ENCODE measurements at places on chromosomes 2 and 18.

- DNase-seq = no peak
Measured at GRCh38 chr2:88342749-88343148, 109.7 kb downstream of the FOXI3 start.

- DNase-seq = no peak
Measured at GRCh38 chr2:66001538-66001937, 433.4 kb upstream of the MEIS1 start.

GRCh38 chr2:196535742-196536141 lies 103.8 kb upstream of the CCDC150 start:
- no peak for DNase-seq

DNA sequence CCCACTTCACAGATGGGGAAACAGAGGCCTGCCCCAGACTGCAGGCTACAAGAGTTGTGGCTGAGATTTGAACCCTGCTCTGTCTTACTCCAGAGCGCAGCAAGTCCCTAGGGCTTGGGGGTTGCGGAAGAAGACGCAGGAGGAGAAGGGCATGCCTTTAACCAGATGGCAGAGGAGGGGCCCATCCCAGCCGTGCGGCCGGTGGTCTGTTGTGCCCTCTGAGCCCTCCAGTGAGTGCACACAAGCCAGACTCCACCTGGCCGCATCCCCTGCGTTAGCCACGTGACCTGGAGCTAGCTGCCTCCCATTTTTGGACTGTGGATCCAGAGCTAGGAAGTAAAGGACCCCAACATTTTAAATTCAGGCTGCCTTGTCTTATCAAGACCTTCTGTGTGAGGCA lies 2.8 kb downstream of the KCNIP3 start:
- DNase-seq = no peak

GRCh38 chr2:25854613-25855012 lies 23.7 kb downstream of the ASXL2 start:
- DNase-seq = no peak

DNA sequence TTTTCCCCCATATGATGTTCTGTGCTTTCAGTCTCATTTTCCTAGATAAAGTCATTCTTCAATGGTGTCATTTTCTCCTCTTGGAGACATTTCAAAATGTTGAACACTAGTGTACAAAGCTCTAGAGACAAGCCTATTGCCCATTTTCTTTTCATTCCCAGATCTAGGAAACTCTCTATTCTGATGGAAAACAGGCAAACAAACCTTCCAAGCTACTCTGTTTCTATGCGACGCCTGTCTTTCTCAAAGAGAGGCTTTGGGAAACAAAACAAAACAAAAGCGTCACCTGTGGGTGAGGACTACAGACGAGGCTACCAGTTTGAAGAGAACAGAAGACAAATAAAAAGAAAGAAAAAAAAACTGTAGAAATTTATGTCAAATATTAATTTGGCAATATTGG lies 311.0 kb downstream of the CBLN2 start:
- no peak for DNase-seq

DNA sequence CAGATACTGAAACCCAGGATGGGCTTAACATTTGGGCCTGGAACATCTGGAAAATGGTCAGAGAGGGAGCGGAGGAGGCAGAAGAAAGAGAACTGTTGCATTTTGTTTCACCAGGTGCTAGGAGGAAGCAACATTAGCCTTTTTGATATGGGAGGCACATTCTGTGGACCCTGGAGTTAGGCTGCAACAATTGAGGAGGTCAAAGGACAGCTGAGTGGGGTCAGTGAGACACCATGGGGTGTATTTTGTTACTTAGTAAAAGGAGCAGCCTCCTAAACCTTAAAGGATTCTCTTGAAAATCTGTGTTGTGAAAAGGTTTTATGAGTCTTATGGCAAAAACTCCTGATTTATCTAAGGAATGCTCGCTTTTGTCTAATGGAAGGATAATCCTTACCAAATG lies 124.9 kb downstream of the GREB1L start:
- DNase-seq = no peak

DNA sequence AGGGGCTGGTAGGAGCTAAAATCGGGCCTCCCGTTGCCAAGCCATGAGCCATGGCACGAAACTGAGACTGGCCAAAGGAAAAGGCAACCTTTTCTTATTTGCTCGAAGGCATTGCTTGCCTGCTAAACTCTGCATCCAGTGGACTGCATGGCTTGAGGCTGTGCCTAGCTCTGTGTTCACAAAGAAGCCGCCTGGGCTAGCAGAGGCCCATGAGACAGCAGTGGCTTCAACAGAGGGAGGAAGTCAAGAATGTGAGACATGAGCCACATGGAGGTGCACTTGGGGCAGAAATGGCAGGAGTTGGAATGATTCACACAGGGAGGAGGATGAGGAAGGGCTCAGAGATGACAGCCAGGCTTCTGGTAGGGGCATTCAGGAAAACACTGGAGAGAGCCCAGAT lies 33.5 kb downstream of the TPRKB start:
- no peak for DNase-seq

DNA sequence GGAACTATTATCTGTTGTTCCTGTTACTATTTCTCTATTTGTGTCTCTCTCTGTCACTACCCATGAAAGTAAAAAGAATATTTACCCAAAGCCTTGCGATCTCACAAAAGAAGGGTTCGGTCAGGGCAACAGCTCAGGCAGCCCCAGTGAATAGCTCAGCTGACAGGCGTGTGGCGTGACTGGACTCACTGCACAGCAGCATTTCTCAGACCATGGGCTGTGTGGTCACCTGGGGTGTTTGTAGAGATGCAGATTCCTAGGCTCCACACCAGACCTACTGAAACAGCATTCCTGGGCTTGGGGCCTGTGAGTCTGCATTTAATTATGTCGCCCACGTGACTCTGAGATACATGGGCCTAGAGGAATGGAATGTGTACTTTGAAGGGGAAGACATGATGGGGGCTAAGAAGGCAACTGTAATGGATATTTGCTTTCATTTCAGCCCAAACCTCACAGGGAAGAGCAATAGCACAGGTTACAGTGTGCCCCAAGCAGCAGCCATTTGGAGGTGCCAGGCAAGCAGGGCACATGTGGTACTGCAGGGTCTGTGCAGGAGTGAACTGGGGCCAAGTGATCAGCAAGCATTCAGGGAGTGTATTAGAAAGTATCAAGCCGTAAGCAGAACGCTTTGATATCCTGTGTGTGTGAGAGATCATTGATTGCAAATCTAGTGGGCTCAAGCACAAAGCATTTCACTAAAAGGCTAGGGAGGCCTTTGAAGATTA lies 90.4 kb upstream of the RBMS1 start:
- DNase-seq = no peak

GRCh38 chr2:118529908-118530599 lies 317.4 kb downstream of the EN1 start:
- DNase-seq = no peak

GRCh38 chr18:36695806-36696205 lies 133.0 kb downstream of the TPGS2 start:
- no peak for DNase-seq
